ENCODE measurements at places on chromosomes 7 and 10.

DNA sequence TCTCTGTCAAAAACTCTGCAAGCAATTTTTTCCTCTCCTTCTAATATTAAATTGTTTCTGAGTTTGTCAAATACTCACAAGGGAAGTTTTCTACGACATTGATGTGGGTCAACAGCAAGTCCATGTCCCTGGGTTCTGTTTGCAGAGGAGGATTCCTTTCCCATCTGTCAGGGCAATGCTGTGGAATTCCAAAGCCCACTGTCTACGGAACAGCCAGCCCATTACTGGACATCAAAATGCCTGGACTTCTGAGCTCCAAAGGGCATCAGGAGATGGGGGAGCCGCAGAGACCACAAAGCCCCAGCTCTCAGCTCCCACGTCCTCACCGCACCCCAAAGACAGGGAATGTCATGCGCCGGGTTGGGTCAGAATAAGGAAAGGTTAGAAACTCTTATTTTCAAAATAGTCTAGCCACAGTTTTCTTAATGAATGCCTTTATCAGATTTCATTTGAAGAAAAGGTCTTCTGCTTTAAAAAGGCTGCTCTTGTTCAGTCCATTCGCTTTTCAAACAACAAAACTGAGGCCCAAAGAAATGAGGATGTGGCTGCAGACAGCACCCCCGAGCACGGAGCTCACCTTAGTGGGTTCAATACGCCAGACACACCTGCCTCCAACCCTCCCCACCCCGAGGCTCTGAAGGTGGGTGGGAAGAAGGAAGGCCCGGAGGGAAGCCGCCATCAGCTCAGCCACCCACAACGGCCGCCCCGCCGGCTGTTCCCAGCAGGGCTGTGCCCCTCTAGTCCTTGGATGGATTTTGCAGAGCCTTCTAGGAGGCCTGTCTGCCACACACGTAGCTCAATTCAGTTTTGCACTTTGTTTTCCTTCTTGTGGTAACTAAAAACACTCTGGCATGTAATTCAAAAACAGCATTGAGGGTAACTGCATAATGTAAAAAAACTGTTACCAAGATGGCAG lies 44.7 kb downstream of the PTPRN2 start:
- no peak for DNase-seq

GRCh38 chr7:150357270-150357669 lies 11.4 kb upstream of the REPIN1 start:
- no peak for DNase-seq

DNA sequence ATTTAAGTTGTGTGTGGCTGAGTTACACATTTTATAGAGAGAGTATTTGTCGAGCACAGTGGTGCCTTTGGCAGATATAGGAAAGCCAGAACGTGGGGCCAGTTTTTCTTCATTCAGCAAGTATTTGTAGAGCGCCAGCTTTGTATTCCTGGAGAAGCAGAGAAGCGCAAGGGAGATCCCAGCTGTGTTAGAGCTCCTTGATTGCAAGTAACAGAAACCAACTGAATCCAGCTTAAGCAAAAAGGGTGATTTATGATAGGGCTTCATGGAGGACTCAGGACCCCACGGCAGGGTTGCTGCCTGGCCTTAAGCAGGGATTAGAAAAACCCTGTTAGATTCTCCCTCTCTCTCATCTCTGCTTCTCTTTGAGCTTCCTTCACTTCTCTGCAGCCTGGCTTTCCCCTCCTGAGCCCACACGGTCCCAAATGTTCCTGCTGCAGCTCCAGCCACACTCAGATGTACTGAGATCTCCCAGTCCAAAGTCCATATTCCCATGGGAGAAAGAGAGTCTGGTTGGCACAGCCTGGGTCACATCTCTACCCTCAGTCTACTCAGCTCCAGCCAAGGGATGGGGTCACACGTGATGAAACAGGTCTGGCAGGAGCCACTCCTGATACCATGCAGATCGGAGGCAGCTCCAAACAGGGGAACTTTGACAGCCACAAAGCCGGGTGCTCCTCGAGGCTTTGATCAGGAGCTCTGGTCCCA lies 16.7 kb downstream of the UBTD1 start:
- DNase-seq = no peak

DNA sequence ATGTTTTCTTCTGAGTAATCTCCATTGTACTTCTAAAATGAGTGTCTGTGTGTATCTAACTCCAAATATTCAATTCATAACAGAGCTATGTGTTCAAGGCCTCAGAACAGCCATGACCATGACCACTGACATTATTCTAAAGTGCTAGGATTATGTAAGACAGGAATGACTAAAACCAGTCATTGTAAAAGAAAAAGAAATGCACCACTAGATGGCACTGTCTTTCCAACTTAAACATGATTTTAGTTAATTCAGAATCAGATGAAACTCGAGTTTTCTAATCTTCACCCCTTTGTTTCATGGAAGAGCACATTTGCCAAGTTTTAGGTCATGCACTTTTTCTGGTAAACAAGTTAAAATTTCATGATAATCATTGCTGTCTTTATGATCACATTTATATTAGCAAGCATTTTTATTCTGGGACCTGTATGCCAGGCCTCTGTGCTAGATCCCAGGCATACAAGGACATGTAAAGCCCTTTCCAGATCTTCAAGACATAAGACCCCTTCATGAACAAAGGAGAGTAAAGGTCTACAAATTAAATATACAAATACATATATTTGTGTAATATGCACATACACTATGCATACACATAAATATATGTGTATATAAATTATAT lies 26.1 kb upstream of the RSU1 start:
- DNase-seq = no peak

GRCh38 chr10:5477948-5478693 lies 21.2 kb downstream of the CALML5 start:
- DNase-seq = peak; percentile 13

DNA sequence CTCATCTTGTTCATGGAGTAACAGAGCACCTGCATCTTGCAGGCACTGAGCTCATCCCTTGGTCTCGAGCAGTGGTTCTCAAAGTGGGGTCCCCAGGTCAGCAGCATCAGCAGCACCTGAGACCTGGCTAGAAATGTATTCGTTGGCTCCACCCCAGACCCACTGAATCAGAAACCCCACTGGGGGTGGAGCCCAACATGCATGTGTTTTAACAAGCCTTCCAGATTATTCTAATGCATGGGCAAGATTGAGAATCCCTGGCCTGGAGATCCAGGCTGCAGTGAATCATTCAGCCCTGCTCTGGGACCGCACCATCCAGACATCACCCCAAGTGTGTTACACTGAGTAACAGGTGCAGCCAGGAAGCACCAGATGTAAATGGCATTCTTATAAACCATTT lies 85.1 kb upstream of the PPIF start:
- DNase-seq = no peak
